ENCODE measurements at places on chromosomes 6 and 20. TPM values are rescaled to one million over a fixed set of nuclear protein-coding genes. Genes with fewer than 3 reads are reported as not detected.

OVOL2 gene
- 34.1 TPM for total RNA-seq

SLPI gene
- 30.6 TPM for total RNA-seq

B3GALT4 gene
- 15.0 TPM for total RNA-seq

AARS2 gene
- total RNA-seq, result 6.9 TPM

NKAIN2 gene
- 1.8 TPM for total RNA-seq

IP6K3 gene
- total RNA-seq, result 4.2 TPM

ZKSCAN8 gene
- 22.9 TPM for total RNA-seq

VGLL2 gene
- total RNA-seq, result not detected

SUMO4 gene
- total RNA-seq, result 5.6 TPM

C6orf52 gene
- total RNA-seq, result not detected

MEI4 gene
- not detected for total RNA-seq

PTCHD4 gene
- total RNA-seq, result 1.9 TPM

RIMS1 gene
- 4.0 TPM for total RNA-seq

TMEM244 gene
- not detected for total RNA-seq

NHLRC1 gene
- 2.0 TPM for total RNA-seq

ME1 gene
- 34.6 TPM for total RNA-seq

NQO2 gene
- 23.6 TPM for total RNA-seq

LY6G6F gene
- total RNA-seq, result not detected

OLIG3 gene
- total RNA-seq, result not detected

DHX35 gene
- 20.1 TPM for total RNA-seq

CLPSL1 gene
- total RNA-seq, result not detected

ZC3H12D gene
- 2.3 TPM for total RNA-seq

PI16 gene
- 5.2 TPM for total RNA-seq

PLTP gene
- total RNA-seq, result 100.0 TPM

ROS1 gene
- not detected for total RNA-seq

GLP1R gene
- total RNA-seq, result not detected

CYP24A1 gene
- total RNA-seq, result 2.0 TPM

MYCT1 gene
- 16.4 TPM for total RNA-seq

PRDM1 gene
- total RNA-seq, result 6.9 TPM

BPIFB4 gene
- not detected for total RNA-seq

HRH3 gene
- not detected for total RNA-seq

OXT gene
- 4.5 TPM for total RNA-seq

CTAGE9 gene
- total RNA-seq, result not detected

STMND1 gene
- 2.5 TPM for total RNA-seq

MACROD2 gene
- total RNA-seq, result 8.8 TPM

TTK gene
- 1.5 TPM for total RNA-seq

AIF1 gene
- 26.9 TPM for total RNA-seq

ARMH2 gene
- not detected for total RNA-seq

DNAH8 gene
- under 0.01 TPM for total RNA-seq

NMBR gene
- 0.29 TPM for total RNA-seq

CNBD2 gene
- total RNA-seq, result 2.3 TPM

NANP gene
- 3.8 TPM for total RNA-seq

KAT14 gene
- 11.1 TPM for total RNA-seq

TAGAP gene
- 4.2 TPM for total RNA-seq

DPPA5 gene
- total RNA-seq, result not detected

UBD gene
- 2.0 TPM for total RNA-seq

MDFI gene
- 75.8 TPM for total RNA-seq

ALDH8A1 gene
- total RNA-seq, result 1.5 TPM

WFDC6 gene
- total RNA-seq, result not detected

CYP21A2 gene
- total RNA-seq, result 14.1 TPM

HCRTR2 gene
- total RNA-seq, result not detected

ANGPT4 gene
- total RNA-seq, result 18.4 TPM
